Brain (organoid and tissue), 16 donors: ENCODE measurements at places on chromosomes 5 and 9.

GRCh38 chr5:89047571-89047970 is 164.6 kb upstream of the MEF2C start:
- no peak for DNase-seq

GRCh38 chr5:136001466-136001981 is 27.3 kb upstream of the TGFBI start:
- DNase-seq, result no peak

- peak; percentile 47 for DNase-seq
Observed at GRCh38 chr9:83372957-83373356, 165.2 kb downstream of the FRMD3 start.

GRCh38 chr5:35436400-35437057 is 181.1 kb upstream of the SPEF2 start:
- DNase-seq, result peak; percentile 32

GRCh38 chr9:97711223-97711626 is 14.1 kb upstream of the XPA start:
- DNase-seq, result peak; percentile 6

DNA sequence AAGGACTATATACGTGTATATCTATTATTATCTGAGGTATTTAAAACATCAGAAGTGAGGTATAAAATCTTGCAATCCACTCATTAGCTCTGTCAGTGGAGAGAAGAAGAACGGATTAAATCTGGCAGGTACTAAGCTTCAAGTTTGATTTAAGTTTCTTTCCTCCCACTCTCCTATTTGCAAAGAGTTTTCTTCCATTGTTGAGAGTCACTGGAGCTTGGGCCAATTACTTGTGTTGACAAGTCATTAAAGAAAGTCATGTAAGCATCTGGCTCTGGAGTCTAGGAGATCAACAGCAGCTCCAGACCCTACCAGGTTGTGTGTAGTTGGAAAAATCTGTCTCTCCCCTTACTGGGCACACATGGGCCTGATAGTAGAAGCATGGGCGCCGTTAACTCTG is 476.8 kb upstream of the SMARCA2 start:
- no peak for DNase-seq

DNA sequence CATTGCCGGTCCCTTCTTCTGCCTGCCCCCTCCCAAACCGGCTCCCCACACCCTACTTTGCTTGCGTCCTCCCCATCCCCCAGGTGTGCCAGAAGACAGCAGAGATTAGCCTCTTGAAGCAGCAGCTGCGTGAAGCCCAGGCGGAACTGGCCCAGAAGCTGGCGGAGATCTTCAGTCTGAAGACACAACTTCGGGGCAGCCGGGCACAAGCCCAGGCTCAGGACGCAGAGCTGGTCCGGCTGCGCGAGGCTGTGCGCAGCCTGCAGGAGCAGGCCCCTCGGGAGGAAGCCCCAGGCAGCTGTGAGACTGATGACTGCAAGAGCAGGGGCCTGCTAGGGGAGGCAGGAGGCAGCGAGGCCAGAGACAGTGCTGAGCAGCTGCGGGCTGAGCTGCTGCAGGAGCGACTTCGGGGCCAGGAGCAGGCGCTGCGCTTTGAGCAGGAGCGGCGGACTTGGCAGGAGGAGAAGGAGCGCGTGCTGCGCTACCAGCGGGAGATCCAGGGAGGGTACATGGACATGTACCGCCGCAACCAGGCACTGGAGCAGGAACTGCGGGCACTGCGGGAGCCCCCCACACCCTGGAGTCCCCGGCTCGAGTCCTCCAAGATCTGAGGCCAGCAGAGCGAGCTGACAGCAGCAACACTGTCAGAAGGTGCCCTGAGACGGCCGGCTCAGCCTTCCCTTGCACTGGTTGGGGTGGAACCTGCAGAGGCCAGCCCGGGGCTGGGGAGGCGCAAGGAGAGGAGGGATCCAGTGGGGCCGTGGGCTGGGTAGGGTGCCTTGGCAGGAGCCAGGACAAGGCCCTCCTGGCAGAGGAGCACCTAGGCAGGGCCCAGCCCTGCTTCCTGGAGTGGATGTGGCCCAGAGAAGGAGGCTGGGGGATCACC is 8.3 kb downstream of the N4BP3 start:
- DNase-seq, result no peak

GRCh38 chr9:34611251-34611810 is 566 bp downstream of the RPP25L start:
- DNase-seq, result no peak
